ENCODE measurements at places on chromosomes 12 and 14. TPM values are rescaled to one million over a fixed set of nuclear protein-coding genes. Genes with fewer than 3 reads are reported as not detected.
A peak's percentile ranks its signal among the peaks of the same experiment; 100 is the strongest.

The GLIPR1L2 gene
- 2.7 TPM for total RNA-seq

The MYO1H gene
- not detected for total RNA-seq

DNA sequence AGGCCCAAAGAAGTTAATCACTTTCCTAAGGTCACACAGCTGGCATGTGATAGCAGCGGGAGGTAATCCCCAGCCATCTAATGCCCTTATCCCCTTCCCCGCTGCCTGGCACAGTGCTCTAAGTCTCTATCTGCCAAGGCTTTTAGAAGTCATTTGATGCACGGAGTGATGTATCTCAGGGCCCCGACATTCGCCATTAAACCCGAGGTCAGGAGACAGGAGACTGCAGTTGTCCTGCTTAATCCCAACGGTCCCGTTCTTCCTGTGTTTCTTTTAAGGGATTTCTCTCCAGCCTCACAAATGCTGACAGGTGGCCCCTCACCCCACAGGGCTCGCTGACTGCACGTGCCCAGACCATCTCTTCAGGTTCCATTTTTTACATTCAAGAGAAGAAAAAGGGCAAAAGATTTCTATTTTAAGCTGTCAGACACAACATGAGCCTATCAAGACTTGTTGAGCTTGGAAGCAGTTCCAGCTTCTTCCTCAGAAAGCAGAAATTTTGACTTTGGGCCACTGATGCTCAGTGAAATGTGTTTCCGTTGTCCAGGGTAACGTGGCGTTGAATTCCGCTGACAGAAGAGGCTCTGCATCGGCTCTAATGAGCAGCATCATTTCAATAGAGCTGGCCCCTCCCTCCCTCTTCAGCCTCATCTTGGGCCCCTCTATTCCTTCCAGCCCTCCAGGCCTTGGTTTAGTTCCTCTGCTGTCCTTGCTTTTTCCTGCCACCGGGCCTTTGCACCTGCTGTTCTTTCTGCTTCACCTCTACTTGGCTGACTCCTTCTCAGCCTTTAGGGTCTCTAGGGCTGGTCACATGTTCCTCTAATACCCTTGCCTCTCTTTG lies 171.5 kb downstream of the CHST11 start:
- no peak for DNase-seq

DNA sequence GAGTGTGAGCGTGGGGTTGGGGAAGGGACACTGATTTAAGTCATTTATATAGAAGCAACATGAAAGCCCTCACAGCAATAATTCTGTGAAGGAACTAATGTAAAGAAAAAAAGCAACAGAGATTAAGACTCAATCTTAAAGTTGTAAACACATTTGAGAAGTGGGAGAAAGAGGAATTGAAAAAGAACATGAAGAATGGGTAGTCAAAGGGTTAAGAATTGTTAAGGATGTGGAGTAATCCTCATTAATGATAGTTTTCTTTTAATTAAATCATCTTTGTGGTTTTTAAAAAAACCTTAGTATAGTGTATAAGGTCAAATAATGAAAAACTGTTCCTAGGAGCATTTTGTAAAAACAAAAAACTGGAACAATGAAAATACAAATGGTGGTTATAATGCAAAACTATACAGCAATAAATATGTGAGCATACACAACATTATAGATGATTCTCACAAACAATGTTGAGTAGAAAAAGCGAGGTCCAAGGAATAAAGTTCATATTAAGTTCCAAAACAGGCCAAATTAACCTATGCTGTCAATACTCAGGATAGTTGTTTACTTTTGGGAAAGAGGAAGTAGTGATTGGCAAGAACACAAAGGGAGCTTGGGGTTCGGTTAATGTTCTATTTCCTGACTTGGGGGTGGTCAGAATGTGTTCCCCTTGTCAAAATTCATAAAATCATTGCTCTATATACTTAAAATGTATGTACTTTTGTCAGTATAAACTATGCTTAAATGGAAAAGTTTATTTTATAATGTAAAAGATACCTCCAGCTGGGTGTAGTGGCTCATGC lies 120.4 kb upstream of the ATF7IP start:
- DNase-seq, result no peak

The CYP27B1 gene
- total RNA-seq, result 0.24 TPM

DNA sequence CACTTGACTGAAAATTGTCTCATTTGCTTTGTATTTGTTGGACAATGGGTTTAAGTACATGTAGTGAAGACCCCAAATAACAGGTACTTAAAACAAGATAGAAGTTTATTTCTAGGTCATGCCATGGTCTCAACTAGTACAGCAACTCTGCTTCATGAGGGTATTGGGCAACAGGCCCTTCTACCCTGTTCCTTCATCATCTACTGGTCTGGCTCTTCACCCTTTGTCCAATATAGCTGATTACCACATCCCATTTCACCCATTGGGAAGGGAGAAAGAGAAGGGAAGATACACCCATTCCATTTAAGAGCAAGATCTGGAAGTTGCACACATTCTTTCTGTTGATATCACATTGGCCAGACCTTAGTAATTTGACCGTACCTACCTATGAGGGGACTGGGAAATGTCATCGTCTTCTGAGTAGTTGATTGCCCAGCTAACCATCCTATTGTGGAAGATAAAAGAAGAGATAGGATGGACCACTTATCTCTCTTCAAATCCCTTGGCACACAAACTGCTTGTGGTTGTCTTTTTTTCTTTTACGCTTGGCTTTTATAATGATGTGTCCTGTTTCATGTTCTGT lies 104.6 kb downstream of the DIP2B start:
- no peak for DNase-seq

- DNase-seq, result no peak
These were observed 59.8 kb upstream of the SLC38A2 start for GRCh38 chr12:46432325-46432724.

The YEATS4 gene
- 14.6 TPM for total RNA-seq

The ZNF664 gene
- total RNA-seq, result 94.0 TPM

- DNase-seq, result no peak
These were observed 2.3 kb upstream of the GARIN2 start for GRCh38 chr14:67186789-67187584.

DNA sequence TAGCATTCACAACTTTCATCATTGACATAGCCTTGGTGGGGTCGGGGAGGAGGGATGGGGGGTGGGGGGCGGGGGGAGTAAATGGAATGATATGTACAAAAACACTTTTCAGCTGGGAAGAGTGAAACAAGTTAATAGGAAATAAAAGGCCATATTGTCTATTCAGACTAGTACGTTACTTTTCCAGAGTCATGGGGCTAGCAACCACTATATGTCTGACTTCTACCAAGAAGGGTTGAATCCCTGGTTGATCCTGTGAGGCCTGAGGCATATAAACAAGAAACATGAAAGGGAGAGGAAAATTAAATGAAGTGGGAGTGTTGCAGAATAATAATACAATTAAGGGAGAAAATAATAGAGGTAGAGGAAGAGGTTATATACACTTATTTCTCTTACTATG lies 225.5 kb downstream of the ERC1 start:
- DNase-seq, result no peak

- DNase-seq, result no peak
These were observed 92.9 kb upstream of the MAX start for GRCh38 chr14:65195042-65195719.

DNA sequence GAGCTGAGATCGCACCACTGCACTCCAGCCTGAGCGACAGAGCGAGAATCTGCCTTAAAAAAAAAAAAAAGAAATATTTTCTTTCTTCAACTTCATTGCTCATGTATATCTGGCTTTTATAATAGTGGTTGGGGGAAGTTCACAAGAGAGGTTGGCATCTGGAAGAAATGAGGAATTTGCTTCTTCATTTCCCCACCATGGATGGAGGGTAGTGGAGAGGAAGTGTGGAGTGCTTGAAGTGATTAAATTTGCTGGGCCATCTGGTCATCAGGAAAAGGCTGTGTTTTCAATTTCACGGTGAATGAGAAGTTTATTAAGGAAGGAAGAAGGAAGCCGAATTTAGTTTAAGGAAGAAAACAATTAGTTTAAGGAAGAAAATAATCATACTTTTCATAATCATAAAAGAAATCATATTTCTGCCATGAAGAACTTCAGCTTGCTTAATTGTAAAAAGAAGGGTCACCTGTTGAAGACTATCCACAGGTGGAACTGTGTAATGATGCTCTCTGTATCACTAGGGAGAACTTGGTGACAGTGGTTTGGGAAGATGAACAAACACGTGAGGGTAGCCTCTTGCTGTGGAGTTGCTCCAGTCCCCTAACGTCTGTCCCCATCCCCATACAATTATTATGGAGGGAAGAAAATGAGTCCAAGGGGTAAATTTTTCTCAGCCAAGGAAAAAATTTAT lies 197.3 kb upstream of the ARHGAP5 start:
- no peak for DNase-seq

GRCh38 chr12:42735861-42736361 lies 146.4 kb upstream of the PRICKLE1 start:
- peak; percentile 83 for DNase-seq

GRCh38 chr12:68977335-68977734 lies 44.4 kb upstream of the CPM start:
- no peak for DNase-seq

- peak; percentile 82 for DNase-seq
These were observed 516 bp downstream of the ANKRD9 start for GRCh38 chr14:102508774-102509745.

The POU6F1 gene
- 9.1 TPM for total RNA-seq

DNA sequence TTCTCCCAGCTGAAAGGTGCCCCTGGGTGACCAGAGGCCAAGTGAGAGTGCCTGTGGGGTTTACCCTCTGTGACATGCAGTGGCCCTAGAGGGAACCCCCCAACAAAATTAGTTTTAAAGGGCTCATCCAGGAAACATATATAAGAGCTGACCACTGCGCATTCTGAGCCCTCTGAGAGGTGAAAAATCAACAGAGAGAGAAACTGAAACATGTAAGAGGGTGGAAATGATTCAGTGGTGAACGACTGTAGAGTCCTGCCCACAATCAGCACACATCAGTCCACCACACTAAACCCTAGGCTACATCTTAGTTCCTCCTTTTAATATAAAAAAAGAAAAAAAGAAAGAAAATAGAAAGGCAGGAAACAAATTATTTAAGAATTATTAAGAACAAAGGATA lies 21.0 kb upstream of the ACSM4 start:
- no peak for DNase-seq

- no peak for DNase-seq
These were observed 42.1 kb upstream of the TESC start for GRCh38 chr12:117141097-117141898.

GRCh38 chr12:128052331-128052730 lies 214.6 kb upstream of the TMEM132C start:
- no peak for DNase-seq

The REP15 gene
- 3.6 TPM for total RNA-seq

The ITGB7 gene
- total RNA-seq, result 1.4 TPM

GRCh38 chr12:57063991-57064685 lies 14.2 kb upstream of the MYO1A start:
- no peak for DNase-seq

- no peak for DNase-seq
These were observed 65.7 kb downstream of the PIK3C2G start for GRCh38 chr12:18327036-18327435.

- no peak for DNase-seq
These were observed 151.4 kb upstream of the IFNG-AS1 start for GRCh38 chr12:67837876-67838275.

- no peak for DNase-seq
These were observed 514.6 kb upstream of the FBXO33 start for GRCh38 chr14:39946807-39947206.

- DNase-seq, result no peak
These were observed 192.3 kb downstream of the MON2 start for GRCh38 chr12:62658910-62659309.

DNA sequence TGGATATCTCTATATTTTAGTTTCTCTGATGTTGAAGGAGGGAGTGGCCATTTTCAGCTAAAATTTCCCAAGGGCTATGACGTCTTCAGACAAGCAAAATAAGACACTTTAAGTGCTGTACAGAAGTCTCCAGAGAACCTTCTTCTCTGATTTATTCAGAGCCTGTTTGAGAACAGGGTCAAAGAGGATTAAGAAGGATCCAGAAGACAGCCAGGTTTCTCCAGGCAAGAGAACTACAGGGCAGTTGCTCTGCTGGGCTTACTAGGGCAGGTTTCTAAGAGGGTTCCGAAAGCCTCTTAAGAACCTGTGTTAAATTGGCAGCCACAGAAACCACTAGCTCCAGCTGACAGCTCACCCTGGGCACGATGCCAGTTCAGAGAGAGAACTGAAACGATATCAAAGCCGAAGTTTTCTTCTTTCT lies 1.2 kb downstream of the MGP start:
- peak; percentile 84 for DNase-seq
